Mucosa of descending colon (tissue), 3 donors: ENCODE measurements at places on chromosomes 2 and 18.

DNA sequence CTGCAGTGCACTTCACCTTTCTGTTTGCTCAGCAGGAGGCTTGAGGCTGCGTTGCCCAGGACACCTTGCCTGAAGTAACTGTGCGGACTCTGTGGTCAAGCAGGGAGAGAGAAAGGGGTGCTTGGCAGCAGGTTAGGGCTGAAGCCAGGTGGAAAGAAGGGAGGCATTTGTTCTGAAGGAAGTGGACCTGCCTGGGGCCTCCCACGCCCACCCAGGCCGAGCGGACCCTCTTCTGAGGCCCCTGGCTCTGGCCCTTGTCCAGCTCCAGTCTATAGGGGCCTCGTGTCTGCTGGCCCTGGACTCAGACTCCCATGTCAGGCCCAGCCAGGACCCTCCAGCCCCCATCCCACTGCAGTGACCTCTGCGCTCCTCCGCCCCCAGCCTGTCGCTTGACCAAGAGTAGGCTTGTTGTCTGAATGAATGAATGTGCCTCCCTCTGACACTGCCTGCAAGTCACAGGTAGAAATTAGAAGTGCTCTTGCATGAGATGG, 2.5 kb downstream of the SNED1 start:
- DNase-seq, result no peak

- DNase-seq, result no peak
These were observed 52.6 kb downstream of the BCL11A start for GRCh38 chr2:60500861-60501260.

- no peak for DNase-seq
These were observed 852.2 kb downstream of the LRRTM4 start for GRCh38 chr2:76669966-76670465.

- peak; percentile 44 for DNase-seq
These were observed 851 bp downstream of the EIF2AK3 start for GRCh38 chr2:88626171-88627054.

GRCh38 chr2:112472547-112473263, 9.3 kb upstream of the TTL start:
- no peak for DNase-seq
